Stimulated activated CD4-positive, alpha-beta T cell treated with anti-CD3 and anti-CD28 coated beads, Interleukin-1b, Interleukin-23, amount 100 ng/mL, for 4 hours (primary cell): ENCODE measurements at places on chromosomes 3 and 15.

DNA sequence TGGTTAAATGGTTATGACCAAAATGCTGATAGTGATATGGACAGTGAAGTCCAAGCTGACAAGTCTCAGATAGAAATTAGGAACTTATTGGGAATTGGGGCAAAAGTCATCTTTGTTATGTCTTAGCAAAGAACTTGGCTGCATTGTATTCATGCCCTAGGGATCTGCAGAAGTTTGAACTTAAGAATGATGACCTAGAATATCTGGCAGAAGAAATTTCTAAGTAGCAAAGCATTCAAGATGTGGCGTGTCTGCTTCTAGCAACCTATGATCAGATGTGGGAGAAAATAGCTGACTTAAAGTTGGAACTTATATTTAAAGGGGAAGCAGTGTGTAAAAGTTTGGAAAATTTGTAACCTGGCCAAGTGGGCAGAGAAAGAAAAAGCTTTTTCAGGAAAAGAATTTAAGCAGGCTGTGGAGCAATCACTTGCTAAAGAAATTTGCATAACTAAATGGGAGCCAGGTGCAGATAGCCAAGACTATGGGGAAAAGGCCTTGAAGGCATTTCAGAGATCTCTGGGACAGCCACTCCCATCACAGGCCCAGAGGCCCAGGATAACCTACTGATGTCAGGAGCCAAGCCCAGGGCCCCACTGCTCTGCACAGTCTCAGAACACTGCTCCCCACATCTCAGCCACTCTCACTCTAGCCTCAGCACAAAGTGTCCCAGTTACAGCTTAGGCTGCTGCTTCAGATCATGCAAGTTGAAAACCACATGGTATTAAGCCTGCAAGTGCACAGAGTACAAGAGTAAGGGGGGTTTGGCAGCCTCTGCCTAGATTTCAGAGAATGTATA is 147.8 kb upstream of the TGFBR2 start:
- no peak for DNase-seq

GRCh38 chr3:153233986-153234385 is 72.0 kb downstream of the RAP2B start:
- no peak for DNase-seq

DNA sequence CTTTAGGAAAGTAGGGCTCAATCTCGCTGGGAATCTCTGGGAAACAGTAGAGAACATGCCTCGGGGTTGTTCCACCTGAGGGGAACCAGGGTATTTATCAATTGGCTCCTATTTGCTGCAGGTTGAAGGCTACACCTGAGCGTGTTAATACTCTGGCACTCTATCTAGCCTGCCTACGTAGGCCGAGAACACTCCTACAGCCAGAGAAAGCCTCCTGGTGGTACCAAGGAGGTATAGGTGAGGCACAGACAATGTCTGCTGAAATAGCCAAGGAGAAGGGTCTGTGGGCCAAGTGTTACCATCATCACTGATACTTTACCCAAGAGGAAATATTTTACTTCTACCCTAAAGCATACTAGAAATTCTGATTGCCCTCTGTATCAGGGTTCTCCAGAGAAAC is 341.0 kb upstream of the UBE2E2 start:
- DNase-seq = no peak

- no peak for DNase-seq
Measured at GRCh38 chr15:70094690-70095311, 2.9 kb downstream of the TLE3 start.

DNA sequence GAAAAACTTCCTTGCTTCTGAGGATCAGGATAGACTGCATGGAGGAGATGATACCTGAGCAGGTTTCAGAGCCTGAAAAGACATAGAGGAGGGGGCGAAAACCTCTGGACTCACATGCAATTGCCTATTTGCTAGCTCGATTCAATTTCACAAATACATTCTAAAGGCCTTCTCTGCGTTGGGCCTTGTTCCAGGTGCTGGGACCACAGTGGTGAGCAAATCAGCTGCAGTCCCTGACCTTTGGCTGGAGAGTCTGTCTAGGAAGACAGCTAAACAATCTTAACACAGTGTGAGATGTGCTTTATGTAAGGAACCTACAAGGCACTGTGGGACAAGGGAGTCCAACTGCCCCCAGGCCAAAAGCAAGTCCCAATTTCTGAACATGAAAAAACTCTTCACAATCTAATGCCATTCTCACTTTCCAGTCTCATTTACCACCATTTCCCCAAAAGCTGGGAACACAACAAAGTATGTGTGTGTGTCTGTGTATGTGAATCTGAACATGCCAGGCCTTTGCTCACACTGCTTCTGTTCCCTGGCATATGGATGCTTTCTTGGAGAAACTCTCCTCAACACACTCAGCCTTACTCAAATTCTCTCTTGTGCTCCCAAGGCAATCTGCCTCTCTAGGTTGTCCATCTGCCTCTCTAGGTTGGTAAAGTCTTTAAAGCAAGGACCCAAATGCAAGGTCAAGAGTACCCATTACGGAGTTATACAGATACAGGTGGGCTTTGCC is 2.1 kb upstream of the PCCB start:
- no peak for DNase-seq

DNA sequence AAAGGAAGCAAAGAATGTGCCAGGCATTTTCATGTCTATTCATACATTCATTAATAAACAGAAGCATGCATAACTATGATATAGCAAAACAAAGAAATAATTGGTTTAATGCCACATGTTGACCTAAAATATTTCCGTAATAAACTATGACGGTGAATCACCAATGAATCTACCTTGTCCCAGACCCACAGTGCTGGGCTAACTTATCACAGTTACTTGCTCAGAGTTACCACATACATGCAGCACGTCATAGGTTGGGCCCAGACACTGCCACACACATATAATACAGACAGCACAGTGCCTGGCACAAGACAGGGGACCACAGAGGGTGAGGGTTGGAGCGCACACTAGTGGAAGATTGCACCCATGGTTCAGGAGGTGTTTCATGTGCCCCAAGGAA is 86.9 kb downstream of the ATP1B3 start:
- no peak for DNase-seq

- no peak for DNase-seq
Measured at GRCh38 chr3:110293660-110294059, 778.0 kb upstream of the NECTIN3 start.

- no peak for DNase-seq
Measured at GRCh38 chr3:38165722-38166387, 518 bp downstream of the OXSR1 start.

DNA sequence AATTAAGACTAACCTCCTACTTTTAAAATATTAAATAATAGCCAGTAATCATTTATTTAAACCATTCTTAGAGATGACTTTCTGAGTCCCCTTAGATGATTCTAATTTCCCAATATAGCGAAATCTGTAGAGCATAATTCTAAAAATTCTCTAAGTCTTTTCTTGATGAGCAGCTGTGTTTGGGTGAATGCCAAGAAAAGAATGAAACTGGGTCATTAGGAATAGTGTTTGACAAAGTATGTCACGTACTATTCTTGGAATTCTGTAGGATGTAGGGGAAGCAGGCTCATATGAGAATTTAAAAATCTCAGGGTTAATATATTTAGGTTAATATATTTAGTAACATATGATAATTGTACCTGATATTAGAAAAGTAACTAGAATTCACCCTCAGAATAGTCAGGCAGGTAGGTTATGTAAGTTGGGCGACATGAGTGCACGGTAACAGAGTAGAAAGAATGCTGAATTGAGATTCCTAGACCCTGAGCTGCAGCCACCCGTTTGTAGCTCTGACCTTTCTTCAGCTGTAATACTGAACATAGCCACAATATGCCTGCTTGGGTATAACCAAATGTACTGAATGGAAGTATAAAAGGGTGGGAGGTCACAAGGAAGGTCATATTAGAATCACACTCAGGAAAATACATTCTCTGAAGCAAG is 524.3 kb downstream of the UNC13C start:
- no peak for DNase-seq

DNA sequence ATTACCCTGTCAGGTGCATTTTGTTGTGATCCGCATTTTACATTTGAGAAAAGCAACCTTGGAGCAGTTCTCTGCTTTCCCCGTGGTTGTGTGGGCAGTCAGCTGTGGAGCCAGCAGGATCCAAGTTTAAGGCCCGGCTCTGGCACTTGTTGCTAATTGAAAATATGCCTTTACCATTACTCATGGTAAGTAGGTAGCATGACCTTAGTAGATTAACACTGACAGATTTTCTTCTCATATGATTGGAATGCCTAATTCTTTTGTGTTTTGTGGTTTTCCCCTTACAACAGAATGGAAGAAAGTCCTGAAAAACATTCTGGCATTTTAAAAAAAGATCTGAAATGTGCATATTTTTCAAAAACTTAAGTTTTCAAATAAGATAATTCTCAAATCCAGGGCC is 246.5 kb upstream of the LRRN1 start:
- no peak for DNase-seq

DNA sequence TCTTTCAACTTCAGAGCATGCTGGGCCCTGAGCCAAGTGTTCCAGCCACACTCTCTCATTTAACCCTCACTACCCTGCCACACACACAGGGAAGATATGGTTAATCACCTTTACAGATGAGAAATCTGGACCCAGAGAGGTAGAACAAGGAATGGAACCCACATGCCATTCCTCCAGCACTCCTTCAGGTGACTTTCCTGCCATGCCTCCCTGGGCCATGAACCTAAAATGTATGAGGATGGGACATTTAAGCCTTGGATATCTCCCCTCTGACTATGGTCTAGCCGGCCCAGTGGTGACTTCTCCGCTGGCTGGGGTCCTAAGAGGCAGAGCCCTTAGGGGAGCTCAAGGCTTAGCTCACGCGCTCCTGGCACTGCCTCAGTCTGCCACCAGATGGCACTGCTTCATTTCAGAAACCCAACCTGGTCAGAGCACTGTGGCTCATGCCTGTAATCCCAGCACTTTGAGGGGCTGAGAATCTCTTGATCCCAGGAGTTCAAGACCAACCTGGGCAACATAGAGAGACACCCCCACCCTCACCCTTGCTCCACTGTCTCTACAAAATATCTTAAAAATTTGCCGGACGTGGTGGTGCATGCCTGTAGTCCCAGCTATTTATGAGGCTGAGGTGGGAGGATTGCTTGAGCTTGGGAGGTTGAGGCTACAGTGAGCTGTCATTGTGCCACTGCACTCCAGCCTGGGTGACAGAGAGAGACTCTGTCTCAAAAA is 2.2 kb upstream of the DCAF1 start:
- peak; percentile 70 for DNase-seq

DNA sequence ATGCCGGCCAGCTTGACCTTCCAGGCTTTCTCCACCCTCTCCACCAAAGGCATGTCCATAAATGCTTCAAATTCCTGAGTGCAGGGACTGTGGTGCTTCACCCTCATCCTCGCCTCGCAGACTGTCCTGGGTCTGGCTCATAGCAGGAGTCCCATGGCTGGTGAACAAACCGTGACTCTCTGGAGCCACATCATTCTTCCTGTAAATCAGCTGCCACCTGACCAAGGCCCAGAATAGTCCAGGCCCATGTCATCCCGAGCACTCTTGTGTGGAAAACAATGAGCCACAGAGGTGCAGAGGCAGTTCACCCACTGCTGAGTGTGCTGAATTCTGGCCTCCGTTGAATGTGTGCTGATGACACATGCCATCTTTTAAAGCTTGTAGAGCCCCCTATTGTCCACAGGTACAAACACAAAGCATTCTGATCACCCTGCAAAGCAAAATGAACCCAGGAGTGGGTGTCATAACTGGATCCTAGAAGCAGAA is 68.6 kb downstream of the ABHD5 start:
- DNase-seq = no peak

DNA sequence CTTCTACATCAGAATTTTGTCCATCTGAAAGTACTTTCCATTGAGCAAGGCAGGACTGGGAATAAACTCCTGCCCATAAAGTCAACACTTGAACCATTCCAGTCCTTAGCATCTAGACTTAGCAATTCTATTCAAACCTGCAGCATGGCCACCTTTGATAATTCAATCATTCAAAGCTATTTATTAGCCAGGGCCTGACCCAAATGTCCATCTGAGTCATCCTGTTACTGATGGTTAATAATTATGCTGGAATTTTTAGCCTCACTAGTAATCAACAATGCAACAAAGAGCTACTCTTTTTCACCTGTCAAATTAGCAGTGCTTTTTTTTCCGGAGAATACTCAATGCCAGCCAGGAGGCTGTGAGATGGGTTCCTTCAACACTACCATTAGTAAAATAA is 72.7 kb upstream of the SNRK start:
- DNase-seq = no peak

DNA sequence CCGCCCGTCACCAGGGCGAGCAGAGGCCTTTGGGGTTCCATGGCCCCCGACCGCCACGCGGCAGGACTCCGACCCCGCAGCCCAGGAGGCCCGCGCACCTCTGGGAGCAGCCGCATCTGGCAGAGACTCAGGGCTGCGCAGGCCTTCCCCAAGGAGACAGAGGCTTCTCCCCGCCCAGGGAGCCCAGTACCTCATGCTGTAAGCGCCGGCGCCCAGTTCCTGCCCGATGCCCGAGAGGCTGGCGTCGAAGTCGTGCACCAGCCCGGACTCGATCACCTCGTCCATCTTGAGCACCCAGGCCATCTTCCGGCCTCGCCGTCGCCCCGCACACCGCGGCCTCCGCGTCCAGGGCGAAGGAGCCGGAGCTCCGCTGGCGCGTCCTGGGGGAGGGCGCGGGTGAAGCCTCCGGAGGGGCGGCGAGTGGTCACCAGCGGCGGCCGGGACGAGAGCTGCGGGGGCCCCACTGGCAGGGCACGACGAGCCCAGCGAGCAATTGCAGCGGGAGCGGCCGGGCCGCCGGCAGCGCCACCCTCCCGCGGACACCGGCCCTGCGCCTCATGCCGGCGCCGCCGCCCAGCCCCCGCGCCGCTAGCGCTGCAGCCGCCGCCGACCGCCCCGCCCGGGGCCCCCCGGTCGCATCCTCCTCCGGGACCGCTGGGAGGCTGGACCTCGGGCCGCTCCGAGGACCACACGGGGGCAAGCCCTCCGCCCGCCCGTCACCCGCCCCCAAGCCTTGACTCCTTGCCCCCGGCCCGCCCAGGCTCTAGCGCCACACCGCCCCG is 468 bp downstream of the UBP1 start:
- no peak for DNase-seq
